ENCODE measurements at places on chromosomes 13 and 19.

GRCh38 chr19:56705939-56706338, 34.4 kb upstream of the ZNF835 start:
- no peak for DNase-seq

- no peak for DNase-seq
These were observed 65.5 kb downstream of the ERCC5 start for GRCh38 chr13:102911336-102911735.

GRCh38 chr19:30857966-30858490, 485.8 kb downstream of the ZNF536 start:
- DNase-seq = no peak

GRCh38 chr13:28299916-28300315, 161.6 kb downstream of the PAN3 start:
- DNase-seq = no peak

DNA sequence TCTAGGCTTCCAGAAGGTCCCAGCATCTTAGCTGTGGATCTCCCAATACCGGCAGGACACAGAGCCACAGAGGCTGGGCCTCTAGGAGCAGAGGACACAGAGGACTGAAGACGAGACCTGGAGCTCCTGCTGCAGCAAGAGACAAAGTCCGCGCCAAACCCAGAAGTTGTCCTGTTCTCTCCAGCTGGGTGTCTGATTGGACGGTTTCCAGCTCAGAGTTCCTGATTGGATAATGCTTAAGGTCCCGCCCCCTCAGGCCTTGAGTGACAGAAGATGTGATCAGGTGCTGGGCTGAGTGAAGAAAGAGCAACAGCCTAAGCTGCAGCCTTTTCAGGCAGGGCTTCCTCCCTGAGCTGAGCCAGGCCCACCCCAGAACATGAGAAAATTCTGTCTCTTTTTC, 59.9 kb upstream of the ZNF85 start:
- DNase-seq = no peak

- DNase-seq = no peak
These were observed 68.4 kb upstream of the LRCH1 start for GRCh38 chr13:46484561-46484960.

GRCh38 chr13:45779901-45780300, 71.7 kb downstream of the SIAH3 start:
- no peak for DNase-seq

GRCh38 chr13:53126841-53127245, 98.2 kb downstream of the OLFM4 start:
- DNase-seq = peak; percentile 98

GRCh38 chr13:77177646-77178045, 149.2 kb downstream of the MYCBP2 start:
- no peak for DNase-seq

DNA sequence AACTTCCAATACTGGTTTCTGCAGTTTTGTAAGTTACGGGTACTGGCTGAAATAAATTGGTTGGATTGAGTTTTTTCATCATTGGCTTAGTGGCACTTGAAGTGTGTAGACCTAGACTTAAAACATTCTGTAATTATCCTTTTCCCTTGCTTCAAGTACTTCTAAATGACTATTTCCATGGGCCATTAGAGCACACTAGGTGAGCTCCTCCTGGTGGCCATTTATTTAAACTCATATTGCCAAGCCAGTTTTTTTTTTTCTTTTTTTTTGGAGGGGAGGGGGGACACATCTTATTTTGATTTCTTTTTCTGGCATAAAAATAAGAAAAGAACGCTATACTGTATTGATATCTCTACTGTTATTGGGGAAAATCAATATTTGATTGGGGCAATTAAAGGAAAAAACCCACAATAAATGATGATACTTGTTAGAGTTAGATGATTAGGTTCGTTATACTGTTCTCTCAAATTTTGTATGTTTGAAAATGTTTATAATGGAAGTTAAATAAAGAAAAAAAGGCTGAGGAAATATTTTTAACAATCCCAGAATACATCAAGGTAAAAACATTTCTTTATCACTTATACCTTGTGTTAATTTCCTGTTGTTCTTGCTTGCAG, 82.9 kb downstream of the PDS5B start:
- DNase-seq = no peak

- DNase-seq = no peak
These were observed 77.4 kb downstream of the PDS5B start for GRCh38 chr13:32663660-32664059.

GRCh38 chr19:4103080-4103433, 20.9 kb downstream of the MAP2K2 start:
- DNase-seq = no peak

DNA sequence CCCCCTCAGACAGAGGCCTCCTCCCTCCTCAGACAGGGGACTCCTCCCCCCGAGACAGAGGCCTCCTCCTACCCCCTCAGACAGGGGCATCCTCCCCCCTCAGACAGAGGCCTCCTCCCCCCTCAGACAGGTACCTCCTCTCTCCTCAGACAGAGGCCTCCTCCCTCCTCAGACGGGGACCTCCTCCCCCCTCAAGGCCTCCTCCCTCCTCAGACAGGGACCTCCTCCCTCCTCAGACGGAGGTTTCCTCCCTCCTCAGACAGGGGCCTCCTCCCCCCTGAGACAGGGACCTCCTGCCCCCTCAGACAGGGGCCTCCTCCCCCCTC, 13.9 kb downstream of the C3 start:
- no peak for DNase-seq

Measured in fibroblast of skin of left biceps (primary cell).